Iris pigment epithelial cell (primary cell): ENCODE measurements at places on chromosomes 5 and 9.

GRCh38 chr5:149227168-149227826 is 44.4 kb upstream of the AFAP1L1 start:
- DNase-seq, result peak; percentile 71

DNA sequence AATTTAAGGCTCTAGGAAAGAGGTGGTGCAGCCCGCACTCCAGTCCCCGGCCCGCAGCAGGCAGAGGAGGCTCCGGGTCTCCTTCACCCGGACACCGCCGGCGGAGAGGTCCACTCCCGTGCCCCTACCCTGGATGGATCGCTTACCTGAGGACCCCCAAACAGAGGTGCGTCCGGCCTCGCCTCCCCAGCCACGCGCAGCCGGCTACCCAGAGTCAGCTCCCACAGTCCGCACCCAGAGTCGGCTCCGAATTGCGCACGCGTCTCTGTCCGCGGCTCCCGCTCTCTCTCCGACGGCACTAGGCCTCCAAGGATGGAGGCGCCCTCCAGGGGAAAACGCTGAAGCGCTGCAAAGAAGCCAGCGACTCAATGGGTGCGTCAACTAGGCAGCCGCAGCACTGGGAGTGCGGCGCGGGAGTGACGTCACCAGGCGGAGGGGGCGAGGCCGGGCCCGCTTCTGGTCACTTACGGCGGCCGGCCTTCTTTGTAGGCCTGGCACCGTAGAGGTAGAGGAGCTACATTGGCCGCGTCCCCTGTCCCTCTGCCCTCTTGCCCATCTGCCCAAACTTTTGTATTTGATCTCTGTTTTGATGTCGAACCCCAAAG is at the start of gene ELP1:
Gene ELP1 (minus strand): TSS at position 407 of the 605 bp plus-strand sequence. CDS start 2,978 bp downstream, outside the sequence.
- DNase-seq, result peak; percentile 96

DNA sequence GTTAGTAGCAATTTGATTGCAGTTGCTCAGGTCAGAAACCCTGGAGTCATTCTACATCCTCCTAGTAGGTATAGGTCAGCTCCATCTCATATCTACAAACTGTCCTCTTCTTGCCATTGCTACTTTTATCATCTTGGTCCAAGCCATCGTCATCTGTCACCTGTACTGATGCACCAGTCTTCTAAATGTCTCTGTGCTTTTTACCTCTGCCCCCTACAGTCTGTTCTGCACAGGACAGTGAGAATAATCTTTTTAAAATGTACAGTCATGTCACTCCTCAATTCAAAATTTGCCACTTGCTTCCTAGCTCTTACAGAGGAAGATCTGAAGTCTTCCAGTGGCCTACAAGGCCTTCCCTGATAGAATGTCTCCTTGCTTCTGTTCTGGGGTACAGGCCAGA is 6.8 kb downstream of the NNT start:
- peak; percentile 10 for DNase-seq

DNA sequence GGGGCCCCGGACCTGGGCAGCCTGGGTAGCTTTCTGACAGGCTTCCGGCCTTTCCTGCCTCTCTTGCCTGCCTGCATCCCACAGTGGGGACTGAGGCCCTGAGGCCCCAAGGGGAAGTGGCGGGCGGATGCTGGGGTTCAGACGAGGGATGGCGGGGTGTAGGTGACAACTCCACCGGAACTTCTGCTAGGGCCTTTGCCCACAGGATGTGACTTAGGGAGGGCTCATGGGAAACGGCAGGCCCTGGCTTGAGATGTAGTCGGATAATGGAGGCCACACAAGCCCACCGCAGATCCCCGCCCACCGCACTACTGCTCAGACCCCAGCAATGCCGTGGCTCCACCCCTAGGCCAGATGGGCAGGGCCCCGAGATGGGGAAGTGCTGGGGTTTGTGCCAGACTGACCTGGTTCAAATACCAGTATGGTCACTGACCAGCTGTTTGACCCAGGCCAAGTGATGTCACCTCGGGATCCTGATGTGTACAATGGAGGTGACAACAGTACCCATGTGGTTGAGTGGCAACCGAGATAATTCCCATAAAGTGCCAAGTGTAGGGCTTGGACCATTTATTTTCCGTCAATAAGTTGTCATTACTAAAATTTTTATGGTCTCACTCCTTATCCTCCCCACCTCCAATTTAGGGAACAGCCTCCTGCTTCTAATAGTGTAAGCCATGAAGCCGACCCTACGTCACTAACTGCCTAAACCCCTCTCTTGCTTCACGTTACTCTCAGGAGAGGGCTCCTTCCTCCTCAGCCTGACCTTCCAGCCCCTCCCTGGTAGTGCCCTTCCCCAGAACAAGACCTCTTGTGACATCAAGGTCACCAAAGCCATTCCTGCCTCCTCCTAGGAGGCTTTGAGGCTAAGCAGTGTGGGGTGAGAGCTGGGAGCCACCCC is 2.5 kb upstream of the CDK9 start:
- no peak for DNase-seq

DNA sequence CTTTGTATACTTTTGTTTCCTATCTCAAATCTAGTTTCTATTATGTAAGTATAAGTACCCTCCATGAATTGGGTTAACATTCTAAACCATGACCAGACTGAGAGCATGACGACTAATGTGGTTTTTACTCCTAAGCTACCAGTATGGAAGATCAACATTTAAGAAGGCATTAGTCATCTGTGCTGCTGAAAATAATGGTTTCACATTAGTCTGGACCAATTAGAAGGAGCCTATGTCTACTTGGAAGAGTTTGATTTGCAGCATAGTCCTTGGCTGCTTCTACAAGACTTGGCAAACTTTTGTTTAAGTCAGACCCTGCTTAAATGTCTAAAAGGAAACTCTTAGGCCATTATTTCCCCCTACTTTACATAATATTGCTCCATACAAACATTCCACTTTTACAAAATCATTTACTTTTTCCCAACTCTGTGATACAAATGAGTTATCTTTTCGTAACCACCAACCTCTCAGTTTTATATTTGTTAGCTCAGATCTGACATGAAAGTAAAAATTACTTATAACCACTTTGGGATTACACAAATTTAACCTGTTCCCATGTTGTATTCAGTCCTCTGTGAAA is 186.7 kb downstream of the COMMD10 start:
- peak; percentile 78 for DNase-seq

GRCh38 chr5:74239261-74239660 is 401.3 kb downstream of the ENC1 start:
- DNase-seq, result no peak

DNA sequence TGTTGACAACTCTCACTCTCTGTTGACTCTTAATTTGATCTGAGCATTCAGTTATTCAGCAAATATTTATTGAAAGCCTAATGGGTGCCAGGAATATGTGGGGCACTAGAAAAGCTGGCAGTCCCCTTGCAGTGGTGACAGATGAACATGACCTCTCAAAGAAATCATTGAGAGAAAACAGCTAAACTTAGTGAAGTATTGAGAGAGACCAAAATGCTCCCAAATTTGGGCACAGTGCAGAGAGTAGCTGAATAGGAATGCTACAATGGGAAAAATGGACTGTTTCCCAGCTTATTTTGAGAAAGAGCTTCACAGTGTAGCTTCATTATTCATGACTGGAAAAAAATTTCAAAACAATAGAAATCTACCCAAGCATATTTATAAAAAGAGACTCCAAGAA is 257.9 kb downstream of the SGCD start:
- DNase-seq, result no peak

DNA sequence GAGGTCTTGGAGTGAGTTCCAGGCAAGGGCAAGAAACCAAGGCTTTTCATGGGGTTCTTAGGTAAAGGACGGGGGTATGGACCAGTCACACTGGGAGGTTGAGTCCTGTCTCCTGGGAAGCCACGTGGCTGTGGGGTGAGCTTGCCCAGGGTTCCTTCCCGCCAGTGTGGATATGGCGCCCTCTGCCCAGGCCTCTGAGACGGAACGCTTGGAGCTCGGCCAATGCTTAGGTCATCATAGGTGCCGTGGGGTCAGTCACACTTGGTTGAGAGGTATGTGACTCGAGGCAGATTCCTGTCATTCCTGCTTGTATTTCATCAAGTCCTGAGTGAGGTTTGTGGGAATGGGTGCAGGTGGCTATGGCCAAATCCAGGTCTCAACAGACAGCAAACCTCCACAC is 46.2 kb downstream of the TENT4A start:
- DNase-seq, result peak; percentile 15

GRCh38 chr5:145479857-145480256 is 355.3 kb downstream of the PRELID2 start:
- DNase-seq, result peak; percentile 74

DNA sequence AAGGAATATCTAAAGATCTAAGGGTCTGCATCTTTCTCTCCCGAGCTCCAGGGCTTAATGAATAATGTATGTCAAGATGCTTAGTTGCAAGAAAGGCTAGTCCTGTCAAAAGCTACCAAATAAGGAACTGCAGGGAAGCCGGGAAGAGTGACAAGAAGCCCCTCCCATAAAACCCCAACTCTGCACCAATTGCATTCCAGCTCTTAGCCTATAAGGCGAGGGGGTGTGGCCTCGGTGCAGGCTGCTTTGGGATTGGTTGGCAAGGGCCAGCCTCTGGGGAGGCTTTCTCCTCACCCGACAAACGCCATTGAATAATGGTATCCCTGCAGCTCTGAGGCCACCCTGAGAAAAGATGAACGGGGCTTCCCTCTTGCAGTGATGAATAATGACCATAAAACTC is 416.9 kb downstream of the RAB3C start:
- no peak for DNase-seq

DNA sequence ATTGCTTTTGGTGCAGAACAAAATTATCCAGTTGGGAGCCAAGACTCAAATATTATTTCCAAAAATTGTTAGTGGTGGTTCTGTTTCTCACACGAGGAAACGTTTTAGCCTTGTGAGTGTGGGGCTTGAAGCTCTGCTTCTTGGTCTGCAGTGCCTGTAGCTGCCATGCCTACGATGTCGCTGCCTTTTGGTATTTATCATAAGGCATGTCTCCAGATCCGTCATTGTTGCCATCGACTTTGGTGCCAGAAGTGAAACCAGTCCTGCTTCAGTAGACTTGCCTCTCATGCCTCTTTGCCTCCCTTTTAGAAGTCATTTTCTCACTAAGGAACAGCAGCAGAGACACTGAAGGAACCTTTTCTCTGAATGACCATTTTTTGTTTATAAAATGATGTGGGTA is 29.7 kb upstream of the CATSPER3 start:
- DNase-seq, result no peak

DNA sequence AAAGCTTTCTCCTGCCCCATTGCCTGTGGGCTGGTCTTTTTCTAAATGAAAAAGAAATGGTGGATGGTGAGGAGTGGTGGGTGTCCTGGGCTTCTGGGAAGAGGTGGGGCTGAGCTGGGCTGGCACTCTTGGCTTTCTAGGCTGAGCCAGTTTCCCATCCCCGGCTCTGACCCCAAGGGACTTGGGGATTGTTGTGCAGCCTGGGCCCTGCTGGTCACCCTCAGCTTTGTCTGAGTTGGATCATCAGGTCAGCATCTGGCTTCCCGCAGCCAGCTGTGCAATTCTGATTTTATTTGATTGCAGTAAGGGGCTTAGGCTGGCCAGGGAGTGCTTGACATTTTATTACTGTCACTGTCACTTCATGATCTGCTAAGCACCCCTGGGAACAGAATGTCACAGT is 25.3 kb downstream of the GLRA1 start:
- no peak for DNase-seq

DNA sequence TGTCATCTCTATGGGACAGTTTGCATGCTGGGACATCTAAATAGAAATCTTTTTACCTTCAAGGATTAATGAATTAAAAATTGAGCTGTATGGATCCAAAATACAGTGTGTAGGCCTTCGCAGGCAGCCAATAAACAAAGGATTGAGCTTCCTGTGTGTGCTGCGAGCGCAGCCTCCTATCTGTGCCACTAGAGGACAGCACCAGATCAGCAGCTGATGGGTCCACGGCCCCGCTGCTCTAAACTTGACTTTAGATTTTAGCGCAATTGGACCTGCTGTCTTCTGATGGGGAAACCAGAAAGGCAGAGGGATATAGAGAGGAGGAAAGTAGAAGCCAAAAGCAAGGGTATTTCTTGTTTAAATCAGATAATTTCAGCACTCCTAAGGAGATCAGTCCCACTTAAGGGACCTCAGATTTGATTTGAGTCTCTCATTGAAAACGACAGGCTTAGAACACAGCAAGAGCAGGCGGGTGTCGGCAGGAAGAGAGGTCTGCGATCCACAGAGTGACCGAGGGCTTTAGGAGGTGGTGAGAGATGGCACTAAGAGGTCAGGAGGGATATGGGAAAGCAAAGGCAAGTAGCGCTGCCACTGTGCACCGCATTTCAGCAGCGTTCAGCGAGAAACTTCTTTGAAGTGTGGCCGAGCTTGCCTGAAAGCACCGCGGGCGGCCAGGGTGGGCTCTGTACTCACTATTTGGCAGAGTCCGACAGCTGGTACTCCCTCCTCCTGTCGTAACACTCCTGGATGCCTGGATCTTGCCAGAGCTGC is 214.3 kb downstream of the GNA14 start:
- peak; percentile 78 for DNase-seq

DNA sequence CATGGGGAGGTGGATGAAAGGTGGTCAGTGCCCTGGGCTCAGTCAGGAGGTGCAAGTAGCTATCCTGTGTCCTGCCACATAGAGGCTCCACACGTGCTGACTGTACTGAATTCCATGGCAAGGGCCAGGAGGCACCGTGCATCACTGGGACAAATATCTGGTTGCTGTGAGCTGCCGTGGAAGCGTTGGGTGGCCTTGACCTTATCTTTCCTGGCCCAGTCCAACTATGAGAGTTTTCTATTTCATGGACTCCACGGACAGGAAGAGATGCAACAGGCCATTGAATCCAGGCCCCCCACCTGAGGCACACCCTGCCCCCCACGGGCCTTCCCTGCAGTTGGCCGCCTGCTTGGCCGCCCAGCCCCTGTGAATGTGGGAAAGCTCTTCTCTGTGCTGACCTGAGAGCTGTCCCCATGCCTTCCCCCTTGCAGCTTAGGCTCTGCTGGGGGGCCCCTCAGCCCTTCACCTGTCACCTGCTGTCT is 1.7 kb downstream of the GRHPR start:
- no peak for DNase-seq

DNA sequence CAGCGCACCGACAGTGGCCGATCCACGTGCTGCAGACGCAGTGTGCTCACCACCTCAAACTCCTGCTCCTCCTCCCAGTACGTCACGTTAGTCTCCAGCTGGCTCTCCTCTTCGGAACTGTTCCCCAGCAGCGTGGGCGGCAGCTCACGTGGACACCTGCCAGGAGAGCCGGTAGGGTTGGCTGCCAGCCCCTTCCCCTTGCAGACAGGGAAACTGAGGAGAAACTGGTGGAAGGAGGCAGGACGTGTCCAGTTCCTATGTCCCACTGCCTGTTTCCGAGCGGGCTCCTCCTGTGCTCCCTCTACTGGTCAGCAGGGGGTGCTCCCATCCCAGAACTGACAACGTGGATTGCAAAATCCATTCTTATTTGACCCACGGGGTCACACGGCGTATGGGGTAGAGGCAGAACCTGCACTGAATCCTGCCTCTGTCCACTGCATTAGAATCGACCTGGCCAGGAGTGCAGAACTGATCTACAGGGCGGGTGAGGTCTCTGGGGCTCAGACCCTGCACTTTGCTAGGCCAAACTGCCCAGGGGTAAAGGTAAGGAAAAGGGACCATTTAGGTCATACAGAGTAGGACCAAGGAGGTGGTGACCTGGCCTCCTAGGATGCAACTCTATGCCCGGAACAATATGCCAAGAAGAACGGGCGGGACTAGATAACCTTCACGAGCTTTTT is 25.7 kb downstream of the PDGFRB start:
- peak; percentile 74 for DNase-seq
